ENCODE measurements at places on chromosomes 13 and 19.

DNA sequence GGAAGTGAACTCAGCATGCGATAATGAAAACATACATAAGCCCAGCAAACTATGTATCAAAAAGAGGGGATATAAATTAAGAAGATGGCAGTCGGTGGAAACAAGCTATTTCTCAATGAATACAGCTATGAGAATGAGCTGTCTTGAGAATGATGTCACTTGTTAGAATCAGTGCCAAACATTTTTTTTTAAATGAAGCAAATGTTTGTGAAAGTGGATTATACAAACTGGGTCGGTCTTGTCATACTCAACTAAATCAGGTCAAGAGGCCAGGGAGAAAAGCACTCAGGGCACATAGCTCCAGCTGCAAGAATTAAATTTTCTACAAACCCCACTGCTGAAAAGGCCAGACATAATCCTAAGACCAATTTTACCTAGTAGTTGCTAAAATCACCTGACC is 1048.4 kb downstream of the SLITRK1 start:
- no peak for DNase-seq

- DNase-seq: no peak
Observed at GRCh38 chr19:36041831-36042230, 9.2 kb upstream of the CLIP3 start.

GRCh38 chr13:110294146-110294545 is 12.8 kb downstream of the COL4A1 start:
- DNase-seq: no peak

DNA sequence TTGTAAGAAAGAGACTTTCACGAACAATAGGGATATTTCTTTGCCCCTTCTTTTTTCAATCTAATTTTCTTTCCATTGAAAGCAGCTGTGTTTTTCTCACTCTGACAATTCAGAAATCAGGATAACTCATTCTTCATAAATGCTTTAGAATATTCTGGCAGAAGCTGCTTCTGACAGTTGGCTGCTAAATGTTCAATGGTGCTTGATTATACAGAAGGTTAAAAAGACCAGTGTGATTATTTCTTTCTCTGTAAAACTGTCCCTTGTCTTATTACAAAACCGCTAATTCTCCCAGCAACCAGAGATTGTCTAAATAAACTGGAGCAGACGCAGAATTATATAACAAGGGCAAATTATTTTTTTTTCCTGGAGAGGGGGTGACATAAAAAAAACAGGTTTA is 394.4 kb downstream of the SPRY2 start:
- DNase-seq: no peak

GRCh38 chr19:2986951-2987524 is 9.7 kb downstream of the TLE6 start:
- DNase-seq: peak; percentile 71

DNA sequence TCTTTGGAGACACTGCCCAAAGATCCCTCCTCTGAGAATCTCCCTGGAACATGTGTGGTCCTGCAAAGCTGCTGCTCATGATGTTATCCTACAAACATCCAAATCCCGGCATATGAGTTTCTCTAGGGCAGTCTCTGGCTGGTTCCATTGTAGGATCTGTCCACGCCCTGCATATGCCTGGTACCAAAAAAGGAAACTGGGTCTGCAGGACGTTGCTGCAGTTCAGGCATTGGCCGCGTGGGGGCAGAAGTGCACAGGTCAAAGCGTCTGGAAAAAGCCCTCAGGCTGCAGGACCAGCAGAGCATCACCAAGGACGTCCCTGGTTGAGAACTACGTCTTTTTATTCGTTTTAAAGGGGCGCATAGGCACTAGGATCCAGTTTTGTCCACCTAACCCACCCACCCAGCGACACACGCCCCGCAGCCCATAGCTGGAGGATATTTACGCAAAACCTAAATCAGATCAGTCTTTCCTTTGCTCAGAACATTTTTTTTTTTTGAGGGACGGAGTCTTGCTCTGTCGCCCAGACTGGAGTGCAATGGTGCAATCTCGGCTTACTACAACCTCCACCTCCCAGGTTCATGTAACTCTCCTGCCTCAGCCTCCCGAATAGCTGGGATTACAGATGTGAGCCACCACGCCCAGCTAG is 12.9 kb upstream of the ZNF564 start:
- DNase-seq: peak; percentile 95

GRCh38 chr13:78841358-78841963 is 182.5 kb upstream of the OBI1 start:
- no peak for DNase-seq

DNA sequence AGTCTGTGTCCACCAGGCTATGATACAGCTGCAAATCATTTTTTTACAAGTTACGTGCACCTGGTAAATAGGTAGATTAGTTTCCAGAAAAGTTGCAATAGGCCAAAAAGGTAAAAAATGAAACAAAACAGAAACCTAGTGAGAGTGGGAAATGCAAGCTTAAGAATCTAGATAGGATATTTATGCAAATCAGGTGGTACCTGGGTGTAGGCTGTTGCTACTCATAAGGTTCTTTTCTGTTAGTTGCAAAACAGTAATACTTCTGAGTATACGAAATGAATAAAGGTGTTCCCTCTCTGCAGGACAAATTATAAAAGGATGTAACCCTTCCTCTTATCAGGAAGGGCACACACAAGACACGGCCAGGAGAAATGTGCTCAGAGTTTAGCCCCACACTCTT is 97.9 kb downstream of the UGGT2 start:
- DNase-seq: no peak

GRCh38 chr19:40763963-40764362 is 11.4 kb upstream of the MIA start:
- DNase-seq: no peak

GRCh38 chr13:44876782-44877324 is 112.4 kb downstream of the NUFIP1 start:
- DNase-seq: peak; percentile 24

- no peak for DNase-seq
Observed at GRCh38 chr13:92734068-92734467, 492.5 kb upstream of the GPC6 start.

GRCh38 chr19:56162258-56162657 is 13.6 kb upstream of the GALP start:
- no peak for DNase-seq

- no peak for DNase-seq
Observed at GRCh38 chr13:97004886-97005285, 10.6 kb upstream of the OXGR1 start.

DNA sequence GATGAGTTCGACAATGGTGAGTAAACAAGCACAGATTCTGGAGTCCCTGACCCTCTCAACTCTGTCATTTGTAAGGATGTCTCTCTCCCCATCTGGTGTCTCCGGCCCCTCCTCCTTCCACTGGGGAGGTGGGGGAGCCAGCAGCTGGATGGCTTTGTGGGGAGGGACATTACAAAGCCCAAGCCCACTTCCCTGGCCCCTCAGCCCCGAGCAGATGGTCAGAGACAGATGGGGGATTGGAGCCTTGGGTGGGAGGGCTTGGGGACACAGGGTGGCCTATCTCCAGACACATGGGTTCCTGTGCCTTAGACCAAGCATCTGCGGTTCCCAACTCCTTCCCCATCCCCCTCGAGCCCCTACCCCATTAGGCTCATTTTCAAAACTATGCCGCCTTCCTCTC is 2.5 kb downstream of the TIMM50 start:
- DNase-seq: no peak

DNA sequence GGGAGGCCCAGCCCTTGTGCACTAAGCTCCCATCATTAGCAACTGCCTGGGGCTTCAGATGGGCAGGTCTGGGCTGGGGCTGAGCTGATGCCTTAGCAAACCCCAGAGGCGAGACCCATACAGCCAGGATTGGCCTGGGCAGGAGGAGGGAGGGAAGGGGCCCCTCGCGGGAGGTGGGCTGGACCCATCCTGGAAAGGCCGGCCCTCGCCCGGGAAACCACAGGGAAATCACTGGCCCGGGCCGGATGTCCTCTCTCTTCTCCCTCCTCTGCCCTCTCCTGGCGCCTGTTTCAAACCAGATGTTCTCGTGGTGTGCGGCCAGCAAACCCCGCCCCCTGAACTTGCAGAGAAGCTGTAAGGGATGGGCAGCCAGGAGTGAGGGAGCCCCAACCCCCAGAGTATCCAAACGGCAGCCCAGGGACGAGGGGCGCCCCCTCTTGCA is 43.1 kb downstream of the TMEM255B start:
- DNase-seq: peak; percentile 75

GRCh38 chr13:24224232-24224680 is 63.7 kb downstream of the SPATA13 start:
- DNase-seq: no peak

DNA sequence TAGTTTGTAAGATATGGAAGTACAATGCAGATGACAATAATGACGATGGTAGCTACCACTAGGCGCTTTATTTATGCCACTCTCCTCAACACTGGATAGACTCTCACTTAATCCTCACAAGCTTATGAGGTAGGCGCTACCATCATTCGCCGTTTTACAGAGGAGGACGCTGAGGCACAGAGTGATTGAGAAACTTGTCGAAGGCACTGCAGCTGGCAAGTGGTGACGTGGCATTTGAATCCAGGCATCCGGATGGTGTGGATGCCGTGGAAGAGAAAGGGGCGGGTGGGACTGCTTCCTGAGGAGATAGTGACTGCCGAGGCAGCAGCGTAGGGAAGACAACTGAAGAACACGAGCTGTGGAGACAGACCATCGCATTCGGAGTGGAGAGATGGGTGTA is 1.3 kb upstream of the RPS9 start:
- no peak for DNase-seq

- no peak for DNase-seq
Observed at GRCh38 chr13:101989798-101990350, 412.0 kb downstream of the FGF14 start.

- DNase-seq: no peak
Observed at GRCh38 chr19:51123802-51124201, 904 bp upstream of the SIGLEC9 start.

GRCh38 chr19:1843646-1844394 is 4.5 kb downstream of the REXO1 start:
- no peak for DNase-seq

DNA sequence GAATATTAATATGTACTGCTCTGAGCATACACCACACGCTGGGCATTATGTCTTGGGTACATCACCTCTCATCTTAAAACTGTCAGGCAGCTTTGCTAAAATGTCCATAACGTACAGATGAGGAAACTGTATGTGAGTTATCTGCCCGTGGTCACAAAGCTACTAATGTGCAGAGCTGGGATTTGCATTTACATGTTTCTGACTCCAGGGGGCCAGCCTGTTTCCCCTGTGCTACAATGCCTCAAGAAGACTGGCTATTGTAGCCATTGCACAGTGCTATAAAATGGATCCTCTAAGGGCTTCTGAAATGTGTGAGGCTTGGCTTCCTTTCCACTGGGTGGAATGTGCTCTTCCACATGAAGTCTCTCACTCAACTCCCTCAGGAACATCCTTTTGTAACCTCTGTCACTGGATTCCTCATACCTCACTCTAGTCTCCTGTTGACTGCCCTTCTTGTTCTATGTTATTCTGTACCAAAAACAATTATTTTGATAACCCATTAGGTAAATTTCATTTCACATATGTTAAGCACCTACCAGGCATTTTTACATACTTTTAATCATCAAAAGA is 95.6 kb upstream of the HTR2A start:
- no peak for DNase-seq

- DNase-seq: no peak
Observed at GRCh38 chr13:99382428-99383133, 75.4 kb upstream of the GPR183 start.

DNA sequence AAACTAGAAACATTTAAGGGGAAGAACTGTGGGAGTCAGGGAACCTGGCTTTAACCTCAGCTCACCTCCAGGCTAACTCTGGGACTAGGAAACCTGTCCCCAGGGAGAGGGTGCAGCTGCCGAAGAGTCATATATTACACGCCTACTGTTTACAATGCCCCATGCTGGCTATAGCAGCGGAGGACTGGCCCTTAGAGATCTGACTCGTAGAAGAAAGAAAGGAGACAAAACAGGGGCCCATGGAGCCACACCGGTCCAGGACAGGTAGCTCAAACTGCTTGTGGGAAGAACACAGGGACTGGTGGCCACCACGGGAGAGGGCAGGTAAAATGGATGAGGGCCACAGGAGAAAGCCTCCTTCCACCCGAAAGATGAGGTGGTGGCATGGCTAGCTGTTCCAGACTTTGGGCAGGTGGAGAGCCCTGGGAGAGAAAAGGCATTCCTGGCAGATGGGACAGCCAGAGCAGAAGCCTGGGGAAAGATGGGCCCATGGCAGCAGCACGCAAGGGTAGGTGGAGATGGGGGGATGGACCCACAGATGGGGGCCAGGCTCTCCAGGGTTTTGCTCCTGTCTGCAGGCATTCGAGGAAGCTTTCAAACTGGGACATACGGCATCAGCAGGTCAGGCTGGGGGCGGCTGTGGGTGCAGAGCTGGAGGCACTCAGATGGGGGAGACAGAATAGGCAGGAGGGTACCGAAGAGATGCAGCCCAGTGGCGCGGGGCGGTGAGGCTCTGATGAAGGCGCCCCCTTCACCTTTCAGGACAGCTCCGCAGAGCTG is 69.5 kb downstream of the LATS2 start:
- DNase-seq: no peak

DNA sequence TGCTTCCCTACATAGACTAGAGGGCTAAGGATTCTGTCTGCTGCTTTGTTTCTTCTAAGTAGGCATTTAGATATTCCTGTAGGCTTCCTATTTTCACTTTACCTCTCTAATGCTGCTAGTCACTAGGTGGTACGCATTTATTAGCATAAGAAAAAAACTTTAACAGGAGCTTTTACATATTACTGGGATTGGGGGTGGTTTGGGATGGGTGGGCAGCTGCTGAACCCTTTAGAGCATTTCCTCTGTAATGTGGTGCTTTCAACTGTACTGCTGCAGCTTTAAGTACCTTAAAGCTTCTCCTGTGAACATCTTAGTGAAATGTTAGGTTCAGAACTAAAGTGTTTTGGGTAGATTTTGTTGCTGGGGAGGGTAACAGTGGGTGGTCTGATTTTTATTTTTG is 92.6 kb downstream of the ZNF486 start:
- no peak for DNase-seq

- DNase-seq: peak; percentile 56
Observed at GRCh38 chr13:20702915-20703779, at the start of gene IL17D. IL17D (plus strand) TSS chr13:20703699; CDS start chr13:20704002, 303 bp downstream.

GRCh38 chr13:76764429-76764828 is 121.8 kb downstream of the KCTD12 start:
- peak; percentile 2 for DNase-seq

DNA sequence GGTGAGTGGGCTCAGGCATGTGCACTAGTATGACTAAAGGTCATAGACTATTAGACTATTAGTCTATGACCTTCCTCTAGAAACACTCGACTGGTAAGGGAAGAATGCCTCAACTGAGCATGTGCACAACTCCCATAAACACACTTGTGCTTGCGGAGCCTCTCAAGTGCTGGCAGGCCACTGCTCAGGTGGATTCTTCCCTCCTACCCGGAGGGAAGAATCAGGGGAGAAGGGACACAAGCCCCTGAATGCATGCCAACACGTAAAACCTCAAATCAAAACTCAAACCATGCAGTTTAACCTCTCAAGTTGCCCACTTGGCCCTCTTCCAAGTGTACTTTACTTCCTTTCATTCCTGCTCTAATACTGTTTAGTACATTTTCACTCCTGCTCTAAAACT is 287.6 kb upstream of the SGCG start:
- no peak for DNase-seq

GRCh38 chr19:4064496-4065260 is 2.0 kb downstream of the ZBTB7A start:
- DNase-seq: peak; percentile 58
